ENCODE measurements at places on chromosomes 3 and 15.

DNA sequence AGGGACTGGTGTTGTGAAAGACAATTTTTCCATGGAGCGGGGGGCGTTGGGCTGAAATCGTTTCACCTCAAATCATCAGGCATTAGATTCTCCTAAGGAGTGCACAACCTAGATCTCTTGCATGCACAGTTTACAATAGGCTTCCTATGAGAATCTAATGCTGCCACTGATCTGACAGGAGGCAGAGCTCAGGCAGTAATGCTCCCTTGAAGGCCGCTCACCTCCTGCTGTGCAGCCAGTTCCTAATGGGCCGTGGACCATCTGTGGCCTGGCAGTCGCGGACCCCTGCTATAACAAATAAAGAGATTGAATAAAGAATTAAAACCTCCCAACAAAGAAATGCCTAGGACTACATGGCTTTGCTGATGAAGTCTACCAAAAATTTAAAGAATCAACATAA is 25.3 kb upstream of the ANKRD28 start:
- no peak for DNase-seq

DNA sequence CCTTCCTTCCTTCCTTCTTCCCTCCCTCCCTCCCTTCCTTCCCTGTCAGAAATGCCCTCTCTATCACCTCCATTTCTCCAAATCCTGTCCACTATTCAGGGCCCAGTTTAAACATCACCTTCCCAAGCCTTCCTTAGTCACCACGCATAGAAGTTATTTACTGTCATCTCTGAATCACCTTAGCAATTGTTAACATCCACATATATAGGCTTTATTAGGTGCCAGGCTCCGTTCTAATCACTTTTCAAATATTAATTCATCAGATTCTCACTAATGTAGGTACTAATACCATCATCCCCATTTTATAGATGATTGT is 1.1 kb upstream of the MAGEF1 start:
- DNase-seq = no peak

DNA sequence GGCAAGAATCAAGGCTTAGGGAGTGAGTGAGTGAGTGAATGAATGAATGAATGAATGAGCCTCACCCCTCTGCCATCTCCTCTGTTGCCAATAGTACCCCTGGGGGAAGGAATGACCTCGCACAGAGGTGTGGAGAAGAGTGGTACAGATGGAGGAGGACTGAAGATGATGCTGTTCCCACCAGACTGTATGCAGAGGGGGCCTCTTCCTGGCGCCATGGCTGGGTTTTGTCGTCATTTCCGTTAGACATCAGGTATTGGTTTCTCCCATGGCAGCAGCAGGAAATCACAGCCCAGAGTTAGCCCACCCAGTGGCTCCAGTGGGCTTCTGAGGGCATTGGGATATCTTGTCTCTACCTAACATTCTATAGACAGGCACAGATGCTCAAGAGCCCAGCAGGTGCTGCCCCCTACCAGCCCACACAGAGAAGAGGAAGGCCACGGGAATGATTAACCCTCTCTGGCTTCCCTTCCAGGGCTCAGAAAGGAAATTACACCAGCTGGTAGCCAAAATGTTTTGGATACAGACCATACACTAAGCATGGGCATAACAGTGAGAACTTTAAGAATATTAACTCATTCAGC is 109.8 kb upstream of the SLC6A11 start:
- DNase-seq = no peak

- DNase-seq = no peak
Observed at GRCh38 chr15:51380999-51381806, 39.7 kb downstream of the GLDN start.

GRCh38 chr3:126291061-126291460 is 66.1 kb downstream of the KLF15 start:
- no peak for DNase-seq

DNA sequence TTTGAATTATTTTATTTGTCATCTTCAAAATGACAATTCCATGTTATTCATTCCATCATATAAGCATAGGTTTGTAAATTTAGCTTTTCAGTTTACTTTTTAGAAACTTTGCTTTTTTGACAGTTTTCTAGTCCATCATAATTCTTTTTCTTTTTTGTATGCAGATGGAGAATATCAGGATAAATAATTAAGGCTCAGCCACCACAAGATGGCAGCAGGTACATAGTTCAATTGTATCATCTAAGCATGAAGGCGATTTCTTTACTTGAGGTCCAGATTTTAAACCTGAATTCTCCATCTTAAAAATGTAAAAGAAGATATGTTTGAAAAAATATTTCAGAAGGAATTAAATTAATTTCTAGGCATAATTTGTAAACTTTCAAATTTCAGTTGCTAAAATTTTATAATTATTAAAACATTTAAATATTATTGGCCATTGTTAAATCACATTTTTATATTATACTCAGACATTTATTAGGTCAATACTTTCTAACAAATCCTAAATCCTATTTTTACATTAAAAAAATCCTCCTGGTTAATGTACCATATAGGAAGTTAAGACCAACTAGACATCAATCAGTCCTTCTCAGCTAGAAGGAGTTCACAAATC is 15.1 kb downstream of the PLSCR5 start:
- DNase-seq = no peak

DNA sequence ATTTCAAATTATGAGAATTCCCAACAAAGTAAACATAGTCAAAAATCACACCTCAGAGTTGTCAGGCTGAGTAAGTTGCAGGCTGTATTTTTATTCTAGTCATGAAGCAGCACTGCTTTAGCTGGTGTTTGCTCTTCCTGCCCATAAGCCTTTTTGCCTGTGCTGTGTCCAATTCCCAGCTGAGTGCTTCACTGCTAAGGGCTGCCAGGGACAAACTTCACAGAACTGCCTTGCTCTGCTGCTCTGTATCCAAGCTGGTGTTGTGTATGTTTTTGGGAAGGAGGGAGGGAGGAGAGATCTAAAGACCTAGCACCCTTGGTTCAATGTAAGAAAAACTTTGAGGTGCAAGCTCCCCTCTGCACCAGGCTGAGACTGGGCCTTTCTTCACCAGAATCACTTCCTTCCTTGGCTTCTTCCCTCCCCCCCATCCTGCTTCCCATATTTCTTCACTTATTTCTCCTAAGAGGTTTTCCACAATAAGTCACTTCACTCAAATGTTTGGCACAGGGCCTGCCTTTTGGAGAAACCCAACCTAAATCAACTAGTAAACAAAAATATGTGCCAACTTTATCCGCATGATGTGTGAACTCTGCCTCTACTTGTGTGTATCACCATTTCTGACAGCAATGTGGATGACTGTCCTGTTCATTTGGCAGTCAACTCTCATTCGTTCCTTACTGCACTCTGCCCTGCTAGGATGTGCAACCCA is 156.1 kb downstream of the TBL1XR1 start:
- DNase-seq = no peak

GRCh38 chr3:152438181-152438580 is 169.5 kb downstream of the MBNL1 start:
- no peak for DNase-seq
